ENCODE measurements at places on chromosomes 4 and X. TPM values are rescaled to one million over a fixed set of nuclear protein-coding genes. Genes with fewer than 3 reads are reported as not detected.
A peak's percentile ranks its signal among the peaks of the same experiment; 100 is the strongest.

RTL3 gene
- under 0.01 TPM for total RNA-seq

SLC25A31 gene
- not detected for total RNA-seq

CABS1 gene
- total RNA-seq = not detected

SAGE1 gene
- not detected for total RNA-seq

SGMS2 gene
- 148 TPM for total RNA-seq

SSX4 gene
- not detected for total RNA-seq

EDA2R gene
- 13.4 TPM for total RNA-seq

AFF2 gene
- total RNA-seq = 10.0 TPM

EDA gene
- 0.59 TPM for total RNA-seq

DNA sequence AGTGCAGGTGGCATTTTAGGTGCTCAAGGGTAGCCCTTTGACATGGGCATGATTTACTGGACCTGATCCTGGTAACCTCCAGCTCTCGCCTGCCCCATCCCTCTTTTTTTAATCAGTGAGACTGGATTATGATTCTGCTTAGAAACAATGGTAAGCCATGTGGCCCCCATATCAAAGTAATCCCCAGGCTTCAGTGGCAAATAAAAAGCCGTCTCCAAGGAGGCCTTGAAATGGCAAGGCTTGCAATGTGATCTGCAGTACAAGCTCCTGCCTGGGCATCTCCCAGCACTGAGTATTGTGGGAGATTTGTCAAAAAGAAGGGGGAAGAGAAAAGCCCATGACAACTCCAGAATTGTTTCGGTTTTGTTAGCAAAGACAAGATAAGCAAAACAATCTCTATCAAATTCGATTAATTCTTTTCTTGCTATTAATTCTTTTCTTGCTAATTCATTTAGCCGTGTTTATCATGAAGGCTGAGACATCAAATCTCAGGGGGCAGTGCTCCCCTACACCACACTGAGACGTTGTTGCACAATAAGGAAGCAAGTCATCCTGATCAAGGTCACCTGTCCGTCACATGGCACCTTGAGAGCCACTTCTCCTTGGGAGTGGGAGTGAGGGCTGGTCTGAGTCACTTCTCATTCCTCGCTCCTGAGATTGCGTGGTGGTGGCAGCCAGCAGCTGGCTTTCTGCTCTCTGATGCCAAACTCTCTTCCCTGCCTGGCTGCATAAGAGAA is 312.7 kb upstream of the GATB start:
- no peak for DNase-seq

DNA sequence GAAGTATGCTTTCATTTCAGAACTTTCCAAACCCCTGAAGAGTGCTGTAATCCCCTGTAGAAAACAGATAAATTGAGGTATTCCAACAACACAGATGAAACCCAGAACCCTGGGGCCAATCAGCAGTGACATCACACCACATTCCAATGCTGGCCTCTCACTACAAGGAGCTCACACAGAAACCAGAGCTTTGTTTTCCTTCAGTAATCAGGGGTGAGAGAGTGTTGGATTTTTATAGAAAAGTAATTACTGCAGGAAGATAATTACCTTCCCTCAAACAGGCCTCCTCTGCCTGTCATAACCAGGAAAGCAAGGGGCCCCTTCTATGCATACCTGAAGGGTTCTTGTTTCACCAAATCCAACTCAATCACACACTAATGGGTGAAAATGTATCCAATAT is 246.2 kb downstream of the SCFD2 start:
- DNase-seq = peak; percentile 44

GRCh38 chrX:148354916-148355315 is 145.5 kb upstream of the AFF2 start:
- no peak for DNase-seq

DNA sequence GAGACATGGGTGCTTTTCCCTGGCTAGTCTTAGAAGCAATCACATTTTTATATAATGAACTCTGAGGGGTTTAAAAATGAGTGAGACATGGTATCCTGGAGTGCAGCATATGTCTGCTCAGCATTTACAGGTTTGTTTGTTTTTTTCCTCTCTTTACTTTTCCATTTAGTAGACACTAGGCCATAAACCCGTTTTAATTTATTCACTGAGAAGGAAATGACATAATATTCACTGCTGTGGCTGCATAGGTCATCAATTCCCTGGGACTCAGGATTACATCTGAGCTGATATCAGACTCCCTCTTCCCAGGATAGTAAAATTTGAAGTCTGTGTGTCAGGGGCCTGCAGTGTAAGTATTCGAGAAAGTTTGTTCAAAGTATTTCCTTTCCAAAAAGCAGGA is 178.9 kb upstream of the SPRY1 start:
- DNase-seq = no peak

DNA sequence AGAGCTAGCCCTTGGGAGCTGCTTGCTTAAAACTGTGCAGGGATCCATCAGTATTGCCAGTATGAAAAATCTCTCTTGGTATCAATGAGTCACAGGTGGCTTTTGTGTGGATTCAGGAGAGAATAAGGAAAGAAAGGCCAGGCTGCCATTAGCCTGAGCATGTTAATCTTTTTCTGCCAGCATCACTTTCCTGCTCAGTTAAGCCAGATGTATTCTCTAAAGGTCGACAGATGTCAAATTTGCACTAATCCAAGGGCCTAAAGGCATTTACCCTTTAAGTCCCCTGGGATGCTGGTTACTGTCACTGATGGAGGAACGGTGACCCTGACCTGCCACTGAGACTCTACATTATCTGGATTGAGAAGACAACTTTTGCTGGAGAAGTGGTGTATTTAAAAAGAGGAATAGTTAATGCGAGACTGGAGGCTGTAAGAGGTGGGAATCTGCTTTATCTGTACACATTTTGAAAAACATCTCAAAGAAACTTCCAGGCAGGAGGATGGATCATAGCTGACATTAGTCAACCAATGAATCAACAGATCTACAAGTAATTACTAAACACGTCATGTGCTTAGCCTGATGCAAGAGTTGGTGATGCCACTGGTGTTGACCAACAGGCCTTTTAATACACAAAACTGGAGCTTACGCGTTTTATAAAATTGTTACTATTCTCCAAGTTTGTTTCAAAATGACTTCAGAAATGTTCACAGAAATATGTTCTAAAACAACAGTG is 241.4 kb upstream of the ANXA3 start:
- no peak for DNase-seq

- DNase-seq = no peak
Observed at GRCh38 chr4:37872310-37872988, 18.4 kb upstream of the TBC1D1 start.

DNA sequence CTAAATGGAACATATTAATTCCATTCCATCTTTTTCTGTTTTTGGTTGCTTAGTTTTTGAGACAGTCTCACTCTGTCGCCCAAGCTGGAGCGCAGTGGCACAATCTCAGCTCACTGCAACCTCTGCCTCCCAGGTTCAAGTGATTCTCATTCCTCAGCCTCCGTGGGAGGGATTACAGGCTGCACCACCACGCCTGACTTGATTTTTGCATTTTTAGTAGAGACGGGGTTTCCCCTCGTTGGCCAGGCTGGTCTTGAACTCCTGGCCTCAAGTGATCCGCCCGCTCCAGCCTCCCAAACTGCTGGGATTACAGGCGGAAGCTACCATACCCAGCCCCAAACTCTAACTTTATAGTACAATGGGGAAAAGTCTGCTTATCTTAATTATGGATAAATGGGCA is 11.2 kb downstream of the HNRNPD start:
- DNase-seq = no peak

DNA sequence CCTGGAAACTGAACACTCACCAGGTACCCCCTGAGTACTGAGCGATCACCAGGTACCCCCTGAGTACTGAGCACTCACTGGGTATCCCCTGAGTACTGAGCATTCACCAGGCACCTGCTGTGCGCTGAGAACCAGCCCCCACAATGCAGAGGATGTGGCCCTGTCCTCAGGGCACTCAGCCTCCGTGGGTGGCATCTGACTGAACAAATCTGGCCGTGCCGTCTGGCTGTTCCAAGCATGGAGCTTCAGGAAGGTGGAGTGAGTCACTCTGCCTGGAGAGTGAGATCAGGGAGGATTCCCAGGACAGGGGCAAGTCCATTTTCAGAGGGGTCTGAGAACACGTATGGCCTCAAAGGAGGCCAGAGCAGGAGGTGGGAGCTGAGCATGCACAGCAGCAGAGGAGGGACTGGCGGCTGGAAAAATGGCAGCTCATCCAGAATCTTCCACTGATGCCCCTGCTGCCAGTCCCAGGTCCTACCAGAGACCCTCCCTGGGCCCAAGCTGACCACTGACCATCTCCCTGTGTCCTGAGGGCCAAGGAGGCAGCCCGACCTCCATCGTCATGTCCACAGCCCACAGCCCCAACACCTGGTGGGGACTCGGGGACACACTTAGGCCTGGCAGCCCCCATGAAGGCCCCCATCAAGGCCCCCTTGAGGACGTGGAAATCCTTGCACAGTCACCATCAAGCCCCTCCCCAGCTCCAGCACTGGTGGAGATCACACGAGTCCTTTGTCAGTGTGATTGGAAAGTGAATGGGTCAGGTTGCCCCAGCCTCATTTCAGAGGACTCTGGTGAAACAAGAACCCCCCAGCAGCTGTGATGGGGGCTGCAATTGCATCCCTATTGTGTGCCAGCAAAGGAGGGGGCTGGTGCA is 94.1 kb downstream of the HMX1 start:
- no peak for DNase-seq

DNA sequence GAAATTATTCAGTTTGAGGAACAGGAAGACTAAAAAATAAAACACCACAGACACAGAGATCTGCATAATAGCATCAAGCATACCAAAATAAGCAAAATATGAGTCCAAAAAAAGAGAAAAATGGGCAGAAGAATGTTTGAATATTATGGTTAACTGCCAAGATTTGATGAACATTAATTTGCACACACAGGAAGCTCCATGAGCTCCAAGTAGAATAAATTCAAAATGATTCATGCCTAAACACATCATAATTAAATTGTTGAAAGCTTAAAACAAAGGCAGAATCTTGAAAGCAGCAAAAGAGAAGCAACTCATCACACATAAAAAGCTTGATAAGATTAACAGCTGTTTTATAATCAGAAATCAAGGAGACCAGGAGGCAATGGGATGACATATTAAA is 156.6 kb upstream of the ARSJ start:
- no peak for DNase-seq

- no peak for DNase-seq
Observed at GRCh38 chr4:13367244-13367643, 116.9 kb downstream of the RAB28 start.

- no peak for DNase-seq
Observed at GRCh38 chrX:133302775-133303445, 84.8 kb upstream of the TFDP3 start.

GRCh38 chr4:108116423-108117168 is 52.1 kb downstream of the LEF1 start:
- no peak for DNase-seq

GRCh38 chr4:25859429-25860148 is 3.2 kb downstream of the SEL1L3 start:
- no peak for DNase-seq

DNA sequence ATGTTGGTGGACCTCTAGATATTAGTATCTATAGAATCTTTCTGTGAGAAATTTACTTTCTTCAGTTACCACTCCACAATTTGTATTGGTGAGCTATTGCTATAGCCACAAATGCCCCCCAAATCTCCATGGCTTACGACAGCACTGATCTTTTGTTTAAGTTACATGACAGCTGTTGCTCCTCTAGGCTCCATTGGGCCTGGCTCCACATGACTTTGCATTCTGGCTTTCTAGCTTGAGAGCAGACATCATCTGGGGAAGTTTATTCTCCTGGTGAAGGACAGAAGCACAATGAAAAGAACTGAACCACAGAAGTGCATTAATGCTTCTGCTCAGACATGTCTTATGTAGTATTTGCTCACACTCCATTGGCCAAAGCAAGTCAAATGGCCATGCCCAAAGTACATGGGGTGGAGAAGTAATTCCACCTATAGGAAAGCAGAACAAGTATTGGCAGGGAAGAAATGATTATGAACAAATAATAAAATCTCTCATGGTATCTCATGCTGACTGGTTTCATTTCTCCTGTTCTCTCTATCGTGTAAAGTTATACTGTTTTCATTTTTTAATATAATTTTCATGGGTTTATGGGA is 126.6 kb upstream of the FAM9C start:
- DNase-seq = no peak

DNA sequence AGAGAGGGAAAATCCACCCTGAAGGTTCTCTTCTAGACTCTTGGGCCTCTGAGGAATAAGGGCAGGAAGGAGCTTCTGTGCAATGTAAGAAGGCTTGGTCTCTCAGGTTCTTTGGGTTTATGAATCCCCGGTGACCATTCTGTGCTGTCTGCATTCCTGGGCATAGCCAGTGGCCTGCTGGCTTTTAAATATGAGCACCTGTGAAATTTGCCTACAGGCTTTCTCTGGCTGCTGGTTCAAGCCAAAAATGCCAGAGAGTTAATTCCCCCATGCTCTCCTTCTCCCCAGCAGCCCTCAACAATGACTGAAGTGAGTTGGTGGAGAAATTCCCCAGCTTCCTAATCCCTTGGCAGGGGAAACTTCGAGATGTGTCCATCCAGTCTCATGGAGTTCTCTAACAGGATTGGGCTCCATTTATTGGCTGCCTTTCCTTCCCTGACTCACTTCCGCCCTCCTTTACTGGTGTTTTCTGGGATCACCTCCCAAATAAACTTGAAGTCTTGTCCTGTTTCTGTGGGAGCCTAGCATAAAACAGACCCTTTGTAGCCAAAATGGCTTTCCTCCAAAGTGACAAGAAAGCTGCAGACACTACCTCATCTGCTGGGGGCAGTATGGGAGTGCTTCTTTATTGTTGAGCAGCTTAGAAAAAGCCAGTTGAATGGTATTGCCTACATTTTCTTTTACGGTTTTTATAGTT is 179.4 kb upstream of the CASK start:
- DNase-seq = no peak

DNA sequence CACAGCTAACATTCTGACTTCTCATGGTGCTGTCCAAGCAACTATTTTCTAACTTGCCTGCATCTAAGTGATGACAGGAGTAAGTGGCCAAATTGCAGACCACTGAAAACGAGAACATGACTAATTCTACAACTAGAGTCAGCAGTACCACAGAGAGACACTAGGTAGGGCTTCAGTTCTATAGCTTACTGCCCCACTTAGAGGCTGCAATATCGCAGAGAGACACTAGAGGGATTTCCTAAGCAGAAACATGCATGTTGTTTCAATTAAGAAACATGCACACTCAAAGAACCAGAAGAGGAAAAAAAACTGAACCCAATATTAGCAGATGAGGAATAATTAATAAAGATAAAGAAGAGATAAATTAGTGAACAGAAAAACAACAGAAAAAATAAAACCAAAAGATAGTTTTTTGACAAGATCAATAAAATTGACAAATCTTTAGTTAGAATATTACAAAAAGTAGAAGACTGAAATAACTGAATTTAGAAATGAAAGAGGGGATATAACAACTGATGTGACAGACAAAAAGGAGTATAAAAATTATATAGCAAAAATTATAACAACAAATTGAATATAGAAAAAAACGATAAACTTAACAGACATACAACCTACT is 100.8 kb downstream of the SPIN4 start:
- no peak for DNase-seq

DNA sequence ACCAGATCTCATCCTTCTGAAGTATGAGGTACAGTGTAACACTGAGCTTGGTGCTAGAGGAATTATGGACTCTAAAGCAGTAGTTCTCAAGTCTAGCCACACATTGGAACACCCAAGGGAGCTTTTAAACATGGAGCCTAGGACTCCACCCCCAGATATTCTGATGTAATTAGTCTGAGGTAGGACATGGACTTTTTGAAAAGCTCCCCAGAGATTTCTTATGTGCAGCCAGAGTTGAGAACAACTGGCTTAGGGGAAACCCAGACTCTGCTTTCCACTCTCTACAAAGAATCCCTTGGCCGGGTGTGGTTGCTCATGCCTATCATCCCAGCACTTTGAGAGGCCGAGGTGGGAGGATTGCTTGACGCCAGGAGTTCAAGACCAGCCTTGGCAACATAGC is 11.6 kb upstream of the GDPD2 start:
- DNase-seq = no peak

Measured in osteoblast (primary cell).